ENCODE measurements at places on chromosomes 4 and X. TPM values are rescaled to one million over a fixed set of nuclear protein-coding genes. Genes with fewer than 3 reads are reported as not detected.
A peak's percentile ranks its signal among the peaks of the same experiment; 100 is the strongest.

Gene MAPK10
- 3.2 TPM for polyA plus RNA-seq

Gene PPARGC1A
- 0.56 TPM for polyA plus RNA-seq

Gene ETNPPL
- not detected for polyA plus RNA-seq

Gene IGSF1
- polyA plus RNA-seq, result not detected

Gene RAB9B
- polyA plus RNA-seq, result 0.47 TPM

DNA sequence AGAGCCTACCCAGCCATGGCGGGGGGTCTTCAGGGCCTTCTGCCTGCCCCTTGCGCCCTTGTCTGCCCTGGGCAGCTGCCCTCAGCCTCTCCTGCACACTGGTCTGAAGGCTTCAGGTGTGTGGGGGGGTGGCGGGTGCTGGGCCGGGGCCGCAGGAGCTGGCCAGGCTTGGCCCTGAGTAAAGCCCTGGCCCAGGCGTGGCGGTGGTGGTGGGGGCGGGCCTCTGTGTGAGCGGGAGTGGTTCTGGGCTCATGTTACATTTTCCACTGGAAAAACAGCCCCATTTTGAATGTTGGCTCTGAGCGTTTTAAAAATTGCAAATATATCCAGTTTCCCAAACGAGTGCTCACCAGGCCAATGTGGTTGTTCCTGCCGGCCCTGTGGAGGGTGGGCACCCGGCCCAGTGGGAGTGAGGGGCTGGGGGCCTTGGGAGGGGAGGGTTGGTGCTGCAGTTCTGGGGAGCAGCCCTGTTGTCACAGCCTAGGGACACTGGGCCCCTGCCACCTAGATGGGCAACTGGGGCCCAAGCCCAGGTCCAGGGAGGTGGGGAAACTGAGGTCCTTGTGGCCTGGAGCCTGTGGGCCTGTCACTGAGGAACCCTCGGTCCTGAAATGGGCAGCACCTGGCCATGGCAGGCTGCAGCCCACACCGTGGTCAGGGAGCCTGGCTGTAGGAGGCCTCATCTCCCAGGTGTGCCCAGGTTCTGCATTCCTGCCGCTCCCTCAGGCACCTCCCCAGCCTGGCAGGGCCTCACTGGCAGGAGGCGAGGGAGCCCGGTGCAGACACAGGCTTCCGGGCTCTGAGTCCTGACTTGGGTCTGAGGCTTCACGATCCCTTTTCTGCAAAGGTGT is 28.3 kb downstream of the FGFRL1 start:
- DNase-seq, result peak; percentile 66

DNA sequence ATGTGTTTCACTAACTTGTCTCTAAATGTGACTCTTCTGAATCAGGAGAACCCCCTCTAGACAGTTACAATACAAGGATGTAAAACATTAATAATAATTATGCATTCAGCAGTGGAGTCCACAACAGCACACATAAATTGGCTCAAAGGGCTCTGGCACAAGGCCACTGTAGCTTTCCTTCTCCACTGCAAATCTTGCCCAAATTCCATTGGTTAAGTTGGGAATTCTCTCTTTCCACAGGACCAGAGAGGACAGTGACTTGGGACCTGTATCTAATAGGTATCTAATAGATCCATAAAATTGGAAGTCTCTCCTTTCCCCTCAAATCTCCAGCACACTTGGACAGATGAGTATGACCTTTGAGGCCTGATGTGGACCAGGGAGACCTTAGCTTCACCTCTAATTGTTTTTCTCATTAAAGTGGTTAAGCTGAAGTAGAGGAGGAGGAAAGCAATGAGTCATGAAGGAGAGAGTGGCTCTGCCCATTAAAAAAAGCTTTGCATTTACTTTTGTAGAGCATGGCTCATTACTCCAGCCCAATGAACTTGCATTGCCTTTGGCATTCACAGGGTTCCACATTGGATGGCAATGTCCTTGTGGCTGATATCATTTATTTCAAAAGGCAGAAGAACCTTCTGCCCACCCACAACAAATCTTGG is 72.3 kb upstream of the SH3RF1 start:
- peak; percentile 65 for DNase-seq

DNA sequence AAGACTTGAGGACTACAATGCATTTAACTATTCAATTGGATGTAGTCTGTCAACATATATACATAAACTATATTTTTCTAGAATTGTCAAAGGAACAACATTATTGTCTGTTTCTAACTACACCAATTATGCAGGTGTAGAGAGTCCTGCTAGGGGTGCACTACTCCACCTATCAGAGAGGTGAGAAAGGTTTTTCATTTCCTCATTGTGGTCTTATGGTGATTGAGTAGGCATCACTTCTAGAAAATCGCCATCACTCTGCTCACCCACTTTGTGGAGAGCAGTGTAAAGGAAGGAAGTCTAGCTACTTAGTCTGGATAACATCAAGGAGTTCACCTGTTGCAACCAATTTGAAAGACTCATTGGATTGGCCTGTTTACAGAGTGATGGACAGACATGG is 4.4 kb upstream of the ADH1C start:
- no peak for DNase-seq

- no peak for DNase-seq
Observed at GRCh38 chrX:25005382-25006185, 10.2 kb downstream of the ARX start.

DNA sequence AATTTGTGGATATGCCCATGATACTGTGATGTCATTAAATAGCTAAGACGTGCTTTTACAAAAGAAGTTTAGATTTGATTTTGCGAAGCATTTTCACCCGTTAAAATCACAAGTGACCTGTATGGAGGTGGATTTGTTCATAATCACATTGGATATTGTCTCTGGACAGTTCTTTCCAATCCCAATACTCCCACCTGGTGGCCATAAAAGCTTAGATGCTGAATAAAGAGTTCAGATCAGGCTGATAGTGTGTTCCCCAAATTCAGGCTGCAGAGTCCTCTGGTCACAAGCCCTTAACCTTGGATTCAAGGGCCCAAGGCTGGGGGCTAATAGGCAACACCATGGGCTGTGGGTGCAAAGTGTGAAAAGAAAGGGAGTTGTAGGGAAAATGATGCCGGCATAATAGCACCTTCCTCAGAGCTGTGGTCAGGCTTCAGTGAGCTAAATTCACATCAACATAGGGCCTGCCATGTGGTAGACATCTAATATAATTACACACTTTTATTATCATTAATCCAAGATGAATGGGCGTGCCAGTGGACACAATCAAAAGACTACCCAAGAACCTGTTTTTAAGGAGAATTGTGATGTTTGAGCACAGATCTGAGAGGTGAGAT is 28.1 kb downstream of the SMIM43 start:
- DNase-seq, result peak; percentile 76

GRCh38 chrX:107485013-107485412 is 35.6 kb downstream of the FRMPD3 start:
- DNase-seq, result no peak

DNA sequence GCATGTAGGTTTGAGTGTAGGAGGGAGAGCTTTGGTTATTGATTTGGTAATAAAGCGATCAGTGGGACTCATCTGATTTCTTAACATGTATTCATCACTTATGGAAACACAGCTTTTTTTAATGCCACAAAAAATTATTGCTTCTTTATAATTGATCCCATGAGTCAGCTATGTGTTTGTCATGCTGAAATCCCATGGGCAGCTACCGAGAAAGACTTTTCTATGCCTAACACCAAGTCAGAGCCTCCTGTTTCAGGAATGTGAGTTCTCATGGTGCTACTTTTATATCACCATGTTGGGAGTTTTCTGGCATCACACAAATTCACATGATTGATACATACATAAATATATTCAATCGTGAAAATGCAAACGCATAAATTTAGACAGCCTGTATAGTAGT is 165.7 kb downstream of the RAPGEF2 start:
- no peak for DNase-seq

DNA sequence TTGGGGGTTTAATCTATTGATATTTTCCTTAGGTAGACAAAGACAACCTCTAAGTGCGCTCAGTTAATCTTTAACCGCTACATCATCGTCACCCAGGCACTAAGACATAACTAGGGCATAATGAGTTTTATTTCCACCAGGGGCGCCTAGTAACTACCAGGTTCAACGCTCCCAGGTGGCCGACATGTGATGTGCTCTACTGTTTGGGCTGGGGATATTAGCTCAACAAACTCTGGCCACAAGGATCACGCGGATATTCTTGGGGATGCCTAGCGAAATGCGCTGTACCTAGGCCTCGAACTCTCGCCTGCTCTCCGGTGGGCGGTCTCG is 915 bp upstream of the RAB33B start:
- DNase-seq, result no peak

Data from fibroblast of lung (primary cell).